ENCODE measurements at places on chromosomes 3 and 15. TPM values are rescaled to one million over a fixed set of nuclear protein-coding genes. Genes with fewer than 3 reads are reported as not detected.

- DNase-seq = no peak
Measured at GRCh38 chr15:75955720-75956119, 52.0 kb downstream of the FBXO22 start.

DNA sequence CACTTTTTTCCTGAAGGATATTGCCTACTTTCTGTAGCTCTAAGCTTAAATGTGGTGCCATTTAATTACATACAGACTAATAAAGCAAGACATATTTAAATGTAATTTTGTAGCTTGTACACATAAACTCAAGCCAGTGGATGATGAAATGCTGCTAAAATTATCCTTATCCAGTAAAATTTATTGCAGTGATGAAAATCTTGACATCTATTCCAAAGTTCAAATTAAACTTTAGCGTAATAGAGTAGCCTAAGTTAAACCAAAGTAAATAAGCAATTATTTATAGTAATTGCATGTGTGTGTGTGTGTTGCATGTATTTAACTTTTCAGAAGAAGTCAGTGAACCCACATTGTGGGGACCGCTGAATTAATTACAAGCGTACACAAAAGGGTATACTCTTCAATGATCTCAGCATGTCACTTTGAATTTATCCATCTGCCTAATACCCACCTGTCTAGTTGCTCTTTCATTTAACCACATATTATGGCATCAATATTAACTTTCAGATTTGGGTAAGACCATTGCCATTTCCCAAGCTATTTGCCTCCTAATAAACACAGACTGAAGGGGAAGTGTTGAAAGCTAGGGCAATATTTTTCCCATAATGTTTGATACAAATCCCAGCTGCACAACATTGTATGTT, 85.0 kb downstream of the MECOM start:
- DNase-seq = no peak

GRCh38 chr3:194138732-194139070, 2.8 kb downstream of the HES1 start:
- peak; percentile 90 for DNase-seq

DNA sequence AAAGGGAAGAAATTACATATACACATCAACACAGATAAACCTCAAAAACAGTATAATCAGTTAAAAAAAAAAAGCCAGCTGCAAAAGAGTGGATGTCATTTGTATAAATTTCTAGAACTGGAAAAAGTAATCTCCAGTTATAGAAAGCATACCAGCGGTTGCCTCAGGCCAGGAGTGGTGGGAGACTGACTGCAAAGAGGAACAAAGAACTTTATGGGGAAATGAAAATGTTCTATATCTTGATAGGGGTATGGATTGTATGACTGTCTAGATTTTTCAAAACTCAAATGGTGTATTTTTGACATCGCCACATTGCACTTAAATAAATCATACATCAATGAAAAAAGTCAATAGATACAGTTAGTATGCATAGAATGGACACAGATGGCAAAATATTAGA, 241.6 kb downstream of the SCAPER start:
- no peak for DNase-seq

DNA sequence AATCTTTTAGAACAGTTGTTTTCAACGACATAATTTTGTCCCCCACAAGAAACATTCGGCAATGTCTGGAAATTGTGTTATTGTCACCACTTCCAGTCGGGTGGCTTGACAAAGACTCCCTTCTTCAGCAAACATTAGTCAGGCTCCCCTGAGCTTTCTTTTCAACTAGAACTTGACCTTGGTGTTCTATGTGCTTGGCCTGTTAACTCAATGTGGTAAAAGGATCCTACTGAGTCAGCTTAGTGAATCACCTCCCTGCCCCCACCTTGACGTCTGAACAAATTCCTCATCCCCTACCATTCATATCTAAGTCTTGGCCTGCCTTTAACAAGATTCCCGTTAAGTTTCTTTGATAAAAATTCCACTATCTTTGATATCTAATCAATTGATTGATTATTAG, 465.0 kb upstream of the ROBO1 start:
- DNase-seq = no peak

- DNase-seq = no peak
Measured at GRCh38 chr15:64816452-64816851, 9.0 kb downstream of the PIF1 start.

GRCh38 chr3:154614601-154615000, 184.6 kb upstream of the GPR149 start:
- DNase-seq = no peak

DNA sequence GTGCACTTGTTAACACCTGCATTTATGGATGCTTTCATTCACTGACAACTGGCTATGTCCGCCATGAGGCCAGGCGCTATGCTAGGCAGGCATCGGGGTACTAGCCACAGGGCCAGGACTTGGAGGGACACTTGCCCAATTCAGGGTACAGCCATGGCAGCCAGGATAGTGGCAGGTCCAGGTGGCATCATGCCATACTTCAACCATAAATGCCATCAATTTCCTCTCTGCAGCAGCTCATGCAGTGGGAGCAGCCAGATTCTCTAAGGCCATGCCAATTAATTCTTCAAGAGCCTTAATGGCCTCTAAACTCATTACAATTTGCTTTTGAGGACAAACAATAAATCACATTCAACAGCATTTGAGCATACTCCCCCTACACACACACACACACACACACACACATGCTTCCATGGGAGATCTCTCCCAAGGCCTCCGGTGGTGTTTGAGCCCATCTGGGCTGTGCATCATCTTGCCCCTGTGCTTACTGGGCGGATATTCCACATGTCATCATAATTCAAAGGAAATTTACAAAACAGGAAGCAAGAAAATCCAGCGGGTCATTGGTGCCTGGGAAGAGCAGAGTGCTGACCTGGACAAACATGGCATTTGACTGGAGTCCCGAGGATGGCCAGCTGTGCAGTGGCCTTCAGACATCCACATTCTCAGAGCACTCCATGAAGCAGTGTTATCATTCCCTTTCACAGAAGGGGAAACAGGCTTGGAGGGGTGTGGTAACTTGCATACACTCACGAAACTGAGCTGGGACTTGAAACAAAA, 109.1 kb downstream of the IQSEC1 start:
- peak; percentile 79 for DNase-seq

- DNase-seq = no peak
Measured at GRCh38 chr3:66255865-66256264, 35.1 kb downstream of the SLC25A26 start.

- DNase-seq = no peak
Measured at GRCh38 chr3:196423044-196423781, 9.0 kb downstream of the UBXN7 start.

DNA sequence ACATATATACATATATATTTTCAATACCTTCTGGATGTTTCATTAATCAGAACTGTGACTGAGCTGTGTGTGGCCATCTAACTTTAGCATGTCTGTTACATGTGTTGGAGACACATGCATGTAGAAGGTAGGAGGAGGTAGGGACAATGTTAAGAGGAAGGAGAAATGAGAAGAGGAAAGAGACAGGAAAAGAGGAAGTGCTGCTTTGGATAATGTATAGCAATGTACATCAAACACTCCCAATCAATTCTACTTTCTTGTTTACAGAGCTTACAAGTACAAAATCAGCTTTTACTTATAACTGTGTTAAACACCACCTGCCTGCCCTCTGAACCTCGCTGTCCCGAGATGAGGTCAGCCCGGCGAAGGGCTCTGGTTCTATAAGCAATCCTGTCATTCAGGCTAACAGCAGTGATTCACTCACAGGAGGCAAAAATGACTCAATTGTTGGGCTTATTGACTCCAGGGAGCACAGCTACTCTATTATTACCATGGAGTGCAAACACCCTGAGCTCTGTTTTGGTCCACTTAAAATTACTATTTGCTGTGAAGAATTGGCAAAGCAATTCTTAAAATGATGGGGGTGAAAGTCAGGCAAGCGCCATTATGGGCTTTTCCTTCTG, 188.9 kb downstream of the MEIS2 start:
- DNase-seq = no peak

DNA sequence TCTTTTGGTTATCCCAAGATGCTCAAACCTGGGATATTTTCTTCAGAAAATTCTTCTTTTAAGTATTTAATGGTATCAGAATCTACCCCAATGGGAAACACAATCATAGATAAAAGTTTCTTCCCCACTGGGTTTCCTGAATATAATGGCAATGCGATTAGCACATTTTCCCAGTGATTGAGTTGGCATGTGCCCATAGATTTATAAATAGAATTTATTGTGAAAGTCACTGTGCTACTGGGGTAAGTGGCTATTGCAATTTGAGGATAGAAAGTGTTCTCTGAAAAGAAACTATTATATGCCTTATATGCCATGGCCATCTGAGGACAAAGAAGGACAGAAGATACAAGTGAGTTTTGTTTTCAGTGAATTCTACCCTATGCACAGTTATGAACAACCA, 99.0 kb upstream of the RBMS3 start:
- no peak for DNase-seq

- DNase-seq = no peak
Measured at GRCh38 chr3:8517487-8517886, 15.9 kb downstream of the LMCD1 start.

GRCh38 chr3:185764163-185764979, 60.5 kb downstream of the IGF2BP2 start:
- no peak for DNase-seq

DNA sequence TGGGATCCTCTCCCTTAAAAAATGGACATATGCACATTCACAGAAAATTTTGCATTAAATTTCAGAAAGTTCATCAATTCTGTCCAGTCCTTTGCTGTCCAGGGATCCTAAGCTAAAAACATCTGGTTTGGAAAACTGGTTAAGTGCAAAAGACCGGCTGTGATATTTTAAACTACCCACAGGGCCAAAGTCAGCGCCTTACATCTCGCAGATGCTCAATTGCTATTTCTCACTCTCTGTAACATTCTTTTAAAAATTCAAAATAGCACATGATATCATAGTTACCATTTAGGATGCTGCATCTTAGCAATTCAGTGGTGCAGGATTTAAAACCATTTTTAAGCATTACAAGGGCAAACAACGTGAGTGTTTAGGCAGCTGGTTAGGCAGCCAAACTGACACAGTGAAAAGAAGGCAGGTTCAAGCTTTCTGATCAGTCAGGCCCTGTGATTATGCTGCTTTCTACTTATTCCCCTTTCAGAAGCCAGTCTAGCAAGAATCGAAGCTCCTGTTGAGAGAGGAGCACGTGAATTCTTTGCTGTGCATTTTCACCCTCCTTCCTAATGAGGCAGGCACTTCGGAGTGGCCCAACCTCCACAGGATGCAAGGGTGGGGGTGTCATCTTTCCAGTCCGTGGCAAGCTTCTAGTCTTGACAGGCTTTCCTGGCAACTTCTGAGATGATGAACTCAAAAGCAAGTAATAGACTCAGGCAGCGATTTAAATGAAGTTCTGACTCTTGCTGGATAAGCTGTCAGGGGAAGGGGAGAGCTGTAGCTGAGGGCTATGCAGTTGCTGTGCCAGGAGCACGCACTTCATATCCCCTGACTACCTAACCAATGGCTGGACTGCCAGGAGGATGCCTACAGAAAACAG, 8.8 kb downstream of the PRICKLE2 start:
- peak; percentile 42 for DNase-seq

- DNase-seq = peak; percentile 85
Measured at GRCh38 chr3:25964141-25964540, 174.3 kb downstream of the OXSM start.

- DNase-seq = no peak
Measured at GRCh38 chr3:191331388-191331787, 1.1 kb upstream of the UTS2B start.

The AMOTL2 gene
- total RNA-seq = 174 TPM

The LRTM1 gene
- total RNA-seq = not detected

The MESP2 gene
- total RNA-seq = not detected

The SUSD5 gene
- total RNA-seq = 6.0 TPM

The CCDC9B gene
- 13.0 TPM for total RNA-seq

The SPINK8 gene
- total RNA-seq = not detected

The AP3B2 gene
- total RNA-seq = 2.9 TPM

The CMTM7 gene
- total RNA-seq = 2.9 TPM

The LYZL4 gene
- not detected for total RNA-seq

The RFX7 gene
- 7.0 TPM for total RNA-seq

The LXN gene
- total RNA-seq = 11.8 TPM
